CMK (cell line): ENCODE measurements at places on chromosomes 16 and 17.
A peak's percentile ranks its signal among the peaks of the same experiment; 100 is the strongest.

DNA sequence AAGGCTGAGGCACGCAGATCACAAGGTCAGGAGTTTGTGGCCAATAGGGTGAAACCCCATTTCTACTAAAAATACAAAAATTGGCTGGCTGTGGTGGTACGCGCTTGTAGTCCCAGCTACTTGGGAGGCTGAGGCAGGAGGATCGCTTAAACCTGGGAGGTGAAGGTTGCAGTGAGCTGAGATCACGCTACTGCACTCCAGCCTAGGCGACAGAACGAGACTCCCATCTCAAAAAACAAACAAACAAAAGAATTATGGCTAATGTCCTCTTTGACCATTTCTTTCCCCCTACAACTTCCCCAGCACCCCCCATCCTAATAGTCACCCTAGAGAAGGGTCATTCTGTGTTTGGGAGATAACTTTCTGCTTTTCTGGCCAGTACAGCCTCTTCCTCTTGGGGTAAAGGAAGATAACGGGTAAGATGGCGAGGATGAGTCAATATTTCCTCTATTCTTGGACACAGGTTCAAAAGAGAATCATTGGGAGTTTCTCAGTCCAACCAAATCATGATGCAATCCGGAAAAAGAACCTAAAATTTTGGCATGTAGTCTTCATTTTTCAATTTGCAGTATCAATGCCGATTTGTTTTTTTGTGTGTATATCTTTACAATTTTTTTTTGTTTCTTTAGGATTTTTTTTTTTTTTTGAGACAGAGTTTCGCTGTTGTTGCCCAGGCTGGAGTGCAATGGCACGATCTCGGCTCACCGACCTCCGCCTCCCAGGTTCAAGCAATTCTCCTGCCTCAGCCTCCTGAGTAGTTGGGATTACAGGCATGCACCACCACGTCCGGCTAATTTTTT, 107.6 kb upstream of the MED13 start:
- no peak for DNase-seq

DNA sequence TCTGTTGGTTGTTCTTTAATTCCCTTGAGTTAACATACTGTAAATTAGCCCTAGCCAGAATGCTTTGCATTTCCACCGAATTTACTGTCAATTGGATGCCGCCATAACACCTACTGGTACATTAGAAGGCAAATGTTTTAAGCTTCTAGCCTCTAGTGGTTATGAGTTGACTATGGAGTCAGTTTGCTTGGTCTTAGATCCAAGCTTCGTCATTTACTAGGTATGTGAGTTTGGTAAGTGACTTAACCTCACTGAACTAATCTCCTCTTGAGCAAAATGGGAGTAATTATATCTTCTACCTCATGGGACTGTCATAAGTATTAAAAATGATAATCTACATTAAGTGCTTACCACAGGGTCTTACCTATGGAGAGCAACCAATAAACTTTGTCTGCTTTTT, 20.4 kb upstream of the CDH11 start:
- DNase-seq = no peak

GRCh38 chr16:71499775-71500364, 10.7 kb upstream of the ZNF19 start:
- peak; percentile 22 for DNase-seq

DNA sequence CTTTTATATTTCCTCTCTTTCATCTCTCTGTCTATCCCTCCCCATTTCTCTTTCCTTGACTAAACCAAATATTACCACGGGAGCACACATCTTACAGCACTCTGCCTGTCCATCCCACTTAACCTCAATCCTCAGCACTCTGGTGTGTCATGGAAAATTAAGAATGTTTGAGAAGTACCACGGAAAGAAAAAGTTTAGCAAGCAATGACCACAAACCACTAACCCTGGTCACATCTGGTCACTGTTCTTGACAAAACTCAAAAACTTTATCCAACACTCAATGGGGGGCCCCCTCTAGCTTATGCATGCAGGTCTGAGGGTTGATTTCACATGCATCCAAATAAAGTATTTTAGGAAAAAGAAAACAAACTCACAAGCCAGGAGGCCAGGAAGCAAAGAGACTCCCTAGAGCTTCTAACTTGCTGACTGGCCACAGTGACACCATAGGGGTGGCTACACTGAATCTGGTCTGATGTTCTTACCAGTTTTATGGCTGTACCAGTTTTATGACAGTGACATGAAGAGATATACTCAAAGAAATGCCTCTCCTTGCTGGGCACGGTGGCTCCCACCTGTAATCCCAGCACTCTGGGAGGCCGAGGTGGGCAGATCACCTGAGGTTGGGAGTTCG, 229.2 kb downstream of the STX8 start:
- no peak for DNase-seq

- DNase-seq = no peak
Measured at GRCh38 chr17:15213381-15214087, 51.6 kb downstream of the PMP22 start.

DNA sequence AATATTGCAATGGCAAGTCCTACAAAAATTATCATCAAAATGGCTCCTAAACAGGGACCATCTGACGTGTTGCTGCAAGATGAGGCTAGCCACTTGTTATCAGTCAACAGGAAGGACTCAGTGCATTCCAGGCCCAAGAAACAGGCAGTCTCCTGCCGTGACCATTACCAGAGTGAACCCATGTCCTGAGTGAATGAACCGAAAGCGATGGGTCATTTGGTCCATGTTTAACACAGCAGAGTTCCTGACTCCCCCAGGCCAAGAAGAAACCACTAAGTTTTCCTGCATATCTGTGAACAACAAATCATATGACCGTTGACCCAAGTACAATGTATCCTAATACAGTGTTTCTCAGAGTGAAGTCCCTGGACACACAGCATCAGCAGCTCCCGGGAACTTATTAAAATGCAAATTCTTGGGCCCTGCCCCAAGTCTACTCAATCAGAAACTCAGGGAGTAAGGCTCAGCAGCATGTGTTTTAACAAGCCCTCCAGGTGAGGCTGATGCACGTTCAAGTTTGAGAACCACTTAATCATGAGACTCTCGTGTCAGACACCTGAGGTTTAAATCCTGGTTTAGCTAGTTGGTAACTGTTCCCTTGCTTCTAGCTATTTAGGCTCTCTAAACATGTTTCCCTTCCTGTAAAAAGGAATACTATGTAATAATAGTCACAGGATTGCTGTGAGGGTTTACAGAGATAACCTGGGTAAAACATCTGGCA, 429.4 kb upstream of the MAF start:
- no peak for DNase-seq

- DNase-seq = no peak
Measured at GRCh38 chr17:4744999-4745969, 5.6 kb upstream of the CXCL16 start.

DNA sequence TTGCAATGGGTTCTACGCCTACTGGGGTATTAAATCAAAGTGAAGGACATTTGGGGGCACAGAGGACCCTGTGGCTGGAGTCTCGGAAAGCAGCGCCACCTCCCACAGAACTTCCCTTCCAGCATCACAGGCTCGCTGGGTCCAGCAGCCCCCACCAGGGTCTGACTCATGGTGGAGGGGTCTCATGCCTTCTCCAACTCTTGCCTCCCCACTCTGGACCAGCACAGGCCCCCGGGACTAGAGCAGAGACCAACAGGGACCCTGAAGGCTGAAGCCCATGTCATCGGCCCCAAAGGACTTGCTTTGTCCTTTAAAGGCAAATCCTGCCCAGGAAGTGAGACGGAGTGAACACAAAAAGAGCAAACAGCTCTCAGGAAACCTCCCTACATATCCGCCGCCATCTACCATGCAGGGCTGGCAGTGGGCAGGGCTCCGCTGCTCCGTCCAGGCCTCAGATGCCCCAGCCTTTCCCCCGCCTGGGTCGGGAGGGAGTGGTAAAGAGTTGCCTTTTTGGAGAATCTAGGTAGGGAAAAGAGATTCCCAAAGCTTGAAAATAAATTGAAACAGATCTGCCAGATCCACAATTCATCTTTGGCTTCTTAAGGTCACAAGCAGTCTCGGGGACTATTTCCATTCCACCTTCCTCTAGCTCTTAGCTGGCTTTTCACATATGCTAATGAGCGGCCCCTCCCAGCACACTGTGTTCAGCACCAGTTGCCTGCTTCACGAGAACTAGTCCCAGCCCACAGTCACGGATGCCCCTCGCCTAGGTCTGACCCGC, 2.1 kb upstream of the GPRC5C start:
- no peak for DNase-seq

GRCh38 chr16:48558371-48558841, 51.6 kb downstream of the N4BP1 start:
- DNase-seq = no peak

- DNase-seq = no peak
Measured at GRCh38 chr16:80557037-80557436, 16.2 kb downstream of the DYNLRB2 start.

- no peak for DNase-seq
Measured at GRCh38 chr16:71352963-71353460, 5.5 kb upstream of the CALB2 start.

GRCh38 chr17:5464717-5465507, 3.9 kb downstream of the DHX33 start:
- no peak for DNase-seq

DNA sequence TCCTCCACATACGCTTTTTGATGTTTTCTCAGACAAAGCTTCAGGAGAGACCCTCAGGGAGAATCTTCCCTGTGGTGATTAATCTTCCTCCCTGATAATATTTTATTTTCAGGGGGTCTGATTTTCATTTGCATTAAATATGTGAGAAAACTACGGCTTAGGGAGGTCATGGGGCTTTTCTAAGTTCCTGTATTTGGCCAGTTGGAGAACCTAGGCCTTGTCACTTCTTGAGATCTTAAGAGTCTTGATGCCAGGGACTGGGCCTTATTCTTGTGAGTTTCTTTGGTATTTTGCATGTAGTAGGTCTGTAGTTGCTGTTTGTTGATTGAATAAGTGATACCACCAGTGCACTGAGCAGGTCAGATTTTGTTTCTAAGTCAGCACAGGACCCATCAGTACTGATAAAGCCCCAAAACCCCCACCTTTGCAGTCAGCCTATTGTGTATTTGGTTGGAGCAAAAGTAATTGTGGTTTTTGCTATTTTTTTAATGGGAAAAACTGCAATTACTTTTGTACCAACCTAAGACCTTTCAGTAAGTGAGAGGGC, 130.1 kb downstream of the PRKCA start:
- no peak for DNase-seq

DNA sequence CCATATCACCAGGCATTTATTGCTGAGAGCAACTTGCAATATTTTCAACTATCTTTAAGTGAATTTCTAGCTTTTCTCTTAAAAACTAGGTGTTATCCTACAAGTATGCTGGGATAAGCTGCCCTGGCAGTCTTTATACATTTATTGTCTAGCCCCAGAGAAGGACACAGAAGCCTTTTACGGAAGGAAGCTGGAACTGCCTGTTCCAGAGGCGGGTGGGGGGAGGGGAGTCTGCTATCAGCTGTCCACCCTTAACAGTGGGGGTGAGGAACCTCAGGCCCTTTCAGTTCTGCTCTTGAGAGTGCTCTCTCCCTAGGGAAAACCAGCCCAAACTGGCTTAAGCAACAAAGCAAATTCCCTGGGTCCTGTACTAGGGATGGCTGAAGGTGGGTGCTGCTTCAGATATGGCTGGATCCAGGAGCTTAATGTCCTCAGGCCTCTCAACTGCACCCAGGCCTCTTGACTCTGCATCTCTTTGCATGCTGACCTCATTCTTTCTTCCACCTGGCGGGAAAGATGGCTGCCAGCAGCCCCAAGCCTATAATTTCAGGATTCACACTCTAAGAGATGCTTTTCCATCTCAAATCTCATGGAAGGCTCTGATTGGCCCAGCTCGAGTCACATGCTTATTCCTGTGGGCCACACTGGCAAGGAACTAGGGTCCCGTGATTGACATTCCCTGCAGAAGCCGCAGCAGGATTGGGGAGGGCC, 16.6 kb downstream of the NAGPA start:
- no peak for DNase-seq

DNA sequence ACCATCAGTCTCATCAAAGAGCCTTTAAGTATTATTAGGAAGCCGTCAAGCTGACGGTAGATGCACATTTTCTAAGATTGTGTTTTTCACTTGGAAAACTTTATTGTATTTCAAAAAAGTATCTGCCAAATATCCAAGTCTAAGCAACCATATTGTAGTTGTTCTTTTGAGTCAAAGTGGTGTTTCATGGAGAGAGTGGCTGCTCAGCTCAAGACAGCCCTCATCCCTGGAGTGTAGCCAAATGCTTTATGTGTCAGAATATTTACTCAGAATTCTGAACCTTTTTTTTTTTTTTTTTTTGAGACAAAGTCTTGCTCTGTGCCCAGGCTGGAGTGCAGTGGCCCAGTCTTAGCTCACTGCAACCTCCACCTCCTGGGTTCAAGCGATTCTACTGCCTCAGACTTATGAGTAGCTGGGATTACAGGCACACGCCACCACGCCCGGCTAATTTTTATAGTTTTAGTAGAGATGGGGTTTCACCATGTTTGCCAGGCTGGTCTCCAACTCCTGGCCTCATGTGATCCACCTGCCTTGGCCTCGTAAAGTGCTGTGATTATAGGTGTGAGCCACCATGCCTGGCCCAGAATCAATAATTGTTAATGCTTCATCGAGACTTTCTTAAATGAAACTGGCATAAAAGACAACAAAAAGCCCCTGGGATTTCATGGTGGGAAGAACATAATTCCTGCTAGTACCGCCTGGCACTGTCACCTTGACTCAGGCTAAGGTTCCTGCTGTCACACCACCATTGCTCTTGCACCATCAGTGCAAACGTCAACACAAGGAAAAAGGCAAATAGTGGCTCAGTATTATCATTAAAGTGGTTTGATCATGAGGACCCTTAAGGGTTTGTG, 45.5 kb downstream of the PRKCA start:
- DNase-seq = no peak

DNA sequence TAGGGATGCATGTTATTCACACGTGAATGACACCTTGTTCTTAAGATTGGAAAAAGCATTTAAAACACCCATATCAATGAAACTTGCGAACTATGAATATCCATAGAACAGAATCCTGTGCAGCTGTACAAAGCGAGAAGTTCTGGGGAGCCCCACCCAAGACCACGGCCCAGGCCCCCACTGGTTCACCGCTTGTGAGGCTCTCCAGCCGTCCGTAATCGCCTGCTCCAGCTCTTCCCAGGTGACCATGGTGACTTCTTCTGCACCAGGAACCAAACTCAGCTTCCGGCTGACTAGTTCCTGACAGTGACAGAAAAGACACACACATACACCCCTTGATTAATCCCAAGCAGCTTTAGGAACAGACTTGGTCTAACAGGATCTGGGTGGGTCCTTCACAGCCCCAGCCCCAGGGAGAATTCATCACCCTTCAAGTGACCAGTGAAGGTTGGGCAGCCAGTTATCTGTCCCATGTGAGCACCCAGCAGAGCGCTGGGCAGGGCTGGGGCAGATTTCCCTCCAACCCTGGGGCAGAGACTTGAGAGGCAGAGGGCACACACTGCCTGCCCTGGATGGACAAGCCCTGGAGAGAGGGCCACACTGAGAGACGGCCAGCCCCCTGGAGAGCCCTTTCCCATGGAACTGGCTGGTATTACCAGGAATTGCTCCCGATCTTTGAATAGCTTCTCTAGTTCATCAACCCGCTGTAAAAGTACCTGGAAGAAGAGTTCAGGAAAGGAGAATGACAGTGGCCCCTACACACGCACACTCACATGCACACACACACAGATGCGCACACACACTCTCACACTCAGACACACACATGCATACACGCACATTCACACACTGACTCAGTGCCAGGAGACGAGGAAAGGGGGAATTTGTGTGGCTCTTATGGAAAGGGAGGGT, 3.6 kb downstream of the QRICH2 start:
- no peak for DNase-seq
